Cerebellum (tissue), 4 donors: ENCODE measurements at places on chromosomes 12 and 14. TPM values are rescaled to one million over a fixed set of nuclear protein-coding genes. Genes with fewer than 3 reads are reported as not detected.

Gene MYBPC1
- total RNA-seq, result 2.0 TPM

Gene TAMALIN
- total RNA-seq, result 5.4 TPM

Gene TMEM106C
- 87.2 TPM for total RNA-seq

Gene GUCY2C
- 0.09 TPM for total RNA-seq

Gene HVCN1
- 4.1 TPM for total RNA-seq

Gene ADAMTS20
- 0.82 TPM for total RNA-seq

Gene NELL2
- total RNA-seq, result 554 TPM

Gene KRT6C
- total RNA-seq, result not detected

Gene CLEC14A
- 2.9 TPM for total RNA-seq

Gene FGF6
- total RNA-seq, result not detected

Gene TSPAN11
- 17.3 TPM for total RNA-seq

Gene GPR65
- 0.18 TPM for total RNA-seq

Gene SERPINA9
- total RNA-seq, result not detected

Gene AQP6
- 0.27 TPM for total RNA-seq

Gene GPR137C
- 41.9 TPM for total RNA-seq

Gene LTBP2
- 0.91 TPM for total RNA-seq

Gene EPS8
- 170 TPM for total RNA-seq

Gene NDUFA9
- 42.4 TPM for total RNA-seq

Gene ZNF410
- total RNA-seq, result 57.3 TPM

Gene NANOG
- total RNA-seq, result 0.27 TPM

Gene CLEC4C
- total RNA-seq, result not detected

Gene EML5
- 31.1 TPM for total RNA-seq

Gene LMNTD1
- total RNA-seq, result 1.1 TPM

Gene C12orf60
- 4.4 TPM for total RNA-seq

Gene PTPRB
- total RNA-seq, result 8.3 TPM

Gene KCNC2
- 20.2 TPM for total RNA-seq

Gene IQSEC3
- total RNA-seq, result 7.7 TPM

Gene ESRRB
- total RNA-seq, result 8.3 TPM

Gene HOXC9
- total RNA-seq, result not detected

Gene ARHGEF40
- total RNA-seq, result 27.2 TPM

Gene ZFHX2
- 4.2 TPM for total RNA-seq

Gene MDM2
- total RNA-seq, result 60.4 TPM

Gene DBX2
- 0.73 TPM for total RNA-seq

Gene FOXG1
- total RNA-seq, result 0.09 TPM

Gene CLEC1B
- not detected for total RNA-seq

Gene SERPINA6
- not detected for total RNA-seq

Gene NAV3
- total RNA-seq, result 132 TPM

Gene HOXC4
- total RNA-seq, result not detected

Gene NTN4
- total RNA-seq, result 10.9 TPM

Gene OR4K13
- not detected for total RNA-seq

Gene SERPINA12
- not detected for total RNA-seq

Gene KRT74
- total RNA-seq, result not detected

Gene FSCB
- total RNA-seq, result 0.18 TPM

Gene DACT1
- 47.7 TPM for total RNA-seq

Gene PLA2G1B
- total RNA-seq, result 0.64 TPM

Gene CEP170B
- 13.3 TPM for total RNA-seq

Gene TBX3
- total RNA-seq, result 3.7 TPM

Gene EAPP
- total RNA-seq, result 38.4 TPM

Gene ST8SIA1
- total RNA-seq, result 67.5 TPM

Gene IFT81
- 49.3 TPM for total RNA-seq

Gene CSRP2
- 50.0 TPM for total RNA-seq

Gene SLC22A17
- 115 TPM for total RNA-seq

Gene TAS2R30
- total RNA-seq, result 29.1 TPM

Gene BCL2L14
- not detected for total RNA-seq

Gene ASIC1
- total RNA-seq, result 20.5 TPM

Gene SLC6A12
- total RNA-seq, result 11.1 TPM

Gene ZDHHC22
- total RNA-seq, result 9.8 TPM

Gene PRPH
- 3.1 TPM for total RNA-seq
